ENCODE measurements at places on chromosomes 6 and 20.

DNA sequence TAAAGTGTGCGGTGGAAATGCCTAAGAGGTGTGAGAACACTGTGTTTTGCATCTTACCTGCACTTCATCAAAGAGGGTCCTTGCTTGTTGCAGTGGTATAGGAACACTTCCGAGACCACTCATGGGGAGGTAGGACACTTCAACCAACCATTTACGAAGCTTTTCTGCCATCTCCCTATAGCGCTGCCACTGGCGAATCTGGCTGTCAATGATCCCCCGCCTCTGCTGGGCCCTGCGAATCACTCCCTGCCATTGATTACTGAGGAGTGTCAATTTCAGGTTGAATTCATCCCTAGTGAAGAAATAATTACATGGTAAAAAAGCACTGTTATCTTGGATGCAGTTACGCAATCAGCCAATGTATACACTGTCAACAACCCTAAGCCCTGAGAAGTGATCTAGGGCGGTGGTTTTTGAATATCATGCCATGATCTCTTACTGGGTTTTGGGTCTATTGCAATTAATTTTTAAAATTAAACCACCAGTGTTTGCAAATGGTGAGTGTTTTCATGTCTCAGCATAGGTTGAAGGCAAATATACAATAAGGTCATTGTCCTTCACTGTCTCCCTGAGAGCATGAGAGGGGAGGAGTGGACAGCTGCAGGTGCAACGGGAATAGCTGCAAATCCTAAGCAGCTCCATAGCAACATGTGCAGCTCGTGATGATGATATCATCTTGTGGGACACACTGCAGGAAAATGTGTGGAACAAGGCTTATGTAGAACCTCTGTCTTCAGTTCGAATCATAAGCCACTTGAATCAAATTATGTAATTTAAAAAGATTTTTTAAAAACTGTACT lies 400.6 kb downstream of the ESR1 start:
- no peak for DNase-seq

DNA sequence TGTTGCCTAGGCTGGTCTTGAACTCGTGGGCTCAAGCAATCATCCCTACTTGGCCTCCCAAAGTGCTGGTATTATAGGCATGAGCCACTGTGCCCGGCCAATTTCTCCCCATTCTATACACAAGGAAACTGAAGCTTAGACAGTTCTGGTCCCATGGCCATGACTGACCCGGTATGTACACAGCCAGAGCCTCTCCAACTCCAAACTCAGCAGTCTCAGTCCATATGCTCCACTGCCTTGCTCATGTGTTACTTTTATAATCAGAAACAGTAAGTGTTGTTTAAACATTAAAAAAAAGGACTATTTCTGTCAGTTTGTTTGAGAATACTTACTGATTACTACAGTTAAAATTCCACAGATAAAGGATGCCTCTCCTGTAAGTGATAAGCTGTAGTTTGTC lies 50.6 kb downstream of the RNF24 start:
- DNase-seq: no peak

GRCh38 chr20:52612046-52612632 lies 360.0 kb upstream of the TSHZ2 start:
- DNase-seq: no peak

DNA sequence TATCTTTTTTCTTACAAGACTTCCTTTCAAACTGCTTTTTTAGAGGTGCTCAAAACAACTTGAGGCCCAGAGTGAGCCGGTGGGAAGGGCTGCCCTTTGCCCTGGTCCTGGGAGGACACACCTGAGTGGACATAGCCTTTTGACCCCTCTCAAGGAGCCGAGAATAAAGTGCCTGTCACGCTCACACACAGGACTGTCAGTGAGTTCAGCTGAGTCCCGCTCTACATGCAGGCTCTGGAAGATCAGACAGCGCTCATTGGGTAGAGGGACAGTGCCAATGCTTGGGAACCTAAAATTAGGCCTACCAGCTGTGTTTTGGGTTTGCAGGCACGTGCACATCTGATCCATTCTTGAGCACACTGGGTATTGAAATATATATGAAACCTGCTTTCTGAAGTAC lies 387.8 kb downstream of the CD83 start:
- no peak for DNase-seq

- DNase-seq: no peak
Measured at GRCh38 chr6:111481836-111482187, 1.2 kb downstream of the REV3L start.

GRCh38 chr6:3318226-3318625 lies 59.5 kb downstream of the PSMG4 start:
- DNase-seq: peak; percentile 21

DNA sequence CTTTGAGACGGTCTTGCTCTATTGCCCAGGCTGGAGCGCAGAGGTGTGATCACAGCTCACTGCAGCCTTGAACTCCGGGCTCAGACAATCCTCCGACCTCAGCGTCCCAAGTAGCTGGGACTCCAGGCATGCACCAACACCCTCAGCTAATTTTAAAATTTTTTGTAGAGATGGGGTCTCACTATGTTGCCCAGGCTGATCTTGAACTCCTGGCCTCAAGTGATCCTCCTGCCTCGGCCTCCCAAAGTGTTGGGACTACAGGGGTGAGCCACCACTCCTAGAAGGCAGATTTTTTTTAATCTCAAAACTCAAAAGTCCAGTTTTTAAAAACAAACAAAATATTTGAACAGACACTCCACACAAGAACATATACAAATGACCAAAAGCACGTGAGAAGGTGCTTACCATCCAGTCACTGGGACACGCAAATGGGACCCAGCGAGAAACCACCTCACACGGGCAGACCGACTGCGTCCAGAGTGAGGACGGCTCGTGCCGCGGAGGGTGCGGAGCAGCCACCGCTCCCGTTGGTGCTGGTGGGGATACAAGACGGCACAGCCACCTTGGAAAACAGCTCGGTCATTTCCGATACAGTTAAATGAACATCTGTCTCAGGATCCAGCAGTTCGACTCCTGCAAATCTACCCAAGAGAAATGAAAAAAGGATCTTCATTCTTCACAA lies 8.5 kb upstream of the HELZ2 start:
- no peak for DNase-seq

DNA sequence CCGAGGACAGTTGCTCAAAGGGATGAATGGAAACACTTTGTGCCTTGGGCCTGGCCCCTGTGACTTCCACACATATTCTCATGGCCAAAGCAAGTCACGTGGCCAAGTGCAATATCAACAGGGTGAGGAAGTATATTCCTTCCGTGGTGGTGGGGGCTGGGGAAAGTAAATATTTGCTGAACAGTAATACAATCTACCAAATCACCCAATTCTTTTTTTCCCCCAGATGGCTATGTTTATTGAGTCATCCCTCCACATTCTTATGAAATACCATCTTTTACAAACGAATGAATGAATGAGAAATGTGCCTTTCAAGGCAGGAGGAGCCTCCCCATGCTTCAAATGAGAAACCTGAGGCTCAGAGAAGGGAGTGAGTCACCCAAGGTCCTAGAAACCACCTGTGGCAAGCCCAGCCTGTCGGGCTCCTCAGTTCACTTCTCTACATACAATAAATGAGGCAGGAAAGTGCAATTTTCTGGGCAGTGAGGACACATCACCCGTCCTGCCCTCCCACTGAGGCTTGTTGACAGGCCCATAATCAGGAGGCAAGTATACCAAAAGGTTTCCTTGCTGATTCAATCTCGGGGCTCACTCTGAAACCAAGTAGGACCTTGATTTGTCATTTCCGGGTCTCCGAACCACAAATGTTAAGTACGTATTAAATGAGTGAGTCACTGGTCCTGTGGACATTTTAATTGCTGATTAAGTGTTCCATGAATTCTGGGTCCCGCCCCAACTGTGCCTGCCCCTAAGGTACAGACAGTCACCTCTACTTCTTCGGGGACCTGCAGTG lies 25.3 kb upstream of the TOP1 start:
- DNase-seq: peak; percentile 36

Measured in stimulated activated CD4-positive, alpha-beta T cell treated with anti-CD3 and anti-CD28 coated beads, Interleukin-4, amount 100 ng/mL, for 4 hours (primary cell).